Type B pancreatic cell (in vitro differentiated cells): ENCODE measurements at places on chromosomes 3 and 15. TPM values are rescaled to one million over a fixed set of nuclear protein-coding genes. Genes with fewer than 3 reads are reported as not detected.

Gene ADAMTS17
- total RNA-seq, result 18.3 and 23.1 TPM in 2 replicates

Gene ARL14
- total RNA-seq, result 0.53 and 1.9 TPM in 2 replicates

Gene ECE2
- not detected in 2 replicates for total RNA-seq

Gene TLR9
- total RNA-seq, result 0.22 TPM in 1 of 2 replicates, not detected in the other

Gene DPPA2
- 0.36 TPM in 1 of 2 replicates, not detected in the other for total RNA-seq

Gene SLC12A8
- total RNA-seq, result 6.8 and 13.8 TPM in 2 replicates

Gene FBXO40
- not detected in 2 replicates for total RNA-seq

Gene UBAP1L
- 2.6 and 6.0 TPM in 2 replicates for total RNA-seq

Gene LRRIQ4
- not detected in 2 replicates for total RNA-seq

Gene GNAT1
- total RNA-seq, result 0.71 TPM in 1 of 2 replicates, not detected in the other

Gene OR5K2
- not detected in 2 replicates for total RNA-seq

Gene HSPBAP1
- total RNA-seq, result 5.8 and 9.1 TPM in 2 replicates

Gene ADIPOQ
- total RNA-seq, result not detected in 2 replicates

Gene ANKUB1
- 0.82 TPM in 1 of 2 replicates, not detected in the other for total RNA-seq

Gene COL7A1
- 17.6 and 32.3 TPM in 2 replicates for total RNA-seq

Gene SAXO2
- 2.4 and 5.8 TPM in 2 replicates for total RNA-seq

- DNase-seq, result peak; percentile 68
Observed at GRCh38 chr3:25380222-25380739, 47.8 kb upstream of the RARB start.

- peak; percentile 76 for DNase-seq
Observed at GRCh38 chr15:50685976-50686468, 575 bp downstream of the TRPM7 start.

GRCh38 chr15:53861792-53862191 lies 102.3 kb upstream of the WDR72 start:
- no peak for DNase-seq

GRCh38 chr15:77819851-77820728 lies 187.4 kb upstream of the LINGO1 start:
- DNase-seq, result no peak

DNA sequence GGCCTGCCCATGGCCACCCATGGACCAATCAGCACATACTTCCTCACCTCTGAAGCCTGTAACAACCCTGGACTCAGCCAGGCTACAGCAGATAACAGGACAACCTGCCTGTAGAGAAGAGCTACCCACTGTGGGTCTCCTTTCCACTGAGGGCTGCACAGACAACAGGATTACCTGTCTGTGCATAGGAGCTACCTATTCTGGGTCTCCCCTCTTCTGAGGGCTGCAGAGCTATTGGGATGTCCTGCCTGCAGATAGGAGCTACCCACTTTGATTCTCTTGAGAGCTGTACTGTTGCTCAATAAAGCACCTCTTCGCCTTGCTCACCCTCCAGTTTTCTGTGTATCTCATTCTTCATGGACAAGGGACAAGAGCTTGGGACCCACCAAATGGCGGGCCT lies 23.8 kb upstream of the CHST2 start:
- DNase-seq, result no peak

GRCh38 chr3:156036258-156037053 lies 83.9 kb upstream of the KCNAB1 start:
- no peak for DNase-seq

- no peak for DNase-seq
Observed at GRCh38 chr3:11323813-11324212, 51.6 kb downstream of the ATG7 start.

- no peak for DNase-seq
Observed at GRCh38 chr15:73962433-73962832, 29.7 kb downstream of the STOML1 start.

DNA sequence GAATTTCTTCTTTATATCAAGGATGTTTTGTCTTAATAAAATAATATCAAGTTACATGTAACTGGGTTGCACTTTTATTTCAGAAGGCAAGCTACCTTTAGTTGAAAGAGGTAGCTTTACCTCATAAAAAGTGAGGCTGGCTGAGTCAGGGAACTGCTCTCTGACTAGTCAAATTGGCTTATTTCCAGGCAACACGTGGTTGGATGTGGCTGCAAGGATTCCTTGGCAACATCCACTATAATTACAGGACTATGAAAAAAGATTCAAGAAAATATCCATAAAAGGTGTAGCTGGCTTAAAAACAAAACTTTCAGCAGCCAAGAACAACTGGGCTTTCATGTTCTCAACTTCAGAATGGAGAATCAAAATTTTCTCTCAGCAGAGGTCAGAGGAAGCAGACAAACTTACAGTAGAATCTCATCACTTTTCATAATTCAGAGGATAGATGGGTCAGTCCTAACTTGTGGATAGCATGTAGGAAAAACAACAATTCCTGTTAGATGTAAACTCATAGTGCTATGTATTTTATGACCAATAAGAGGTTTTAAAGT lies 779.1 kb downstream of the MECOM start:
- no peak for DNase-seq

- no peak for DNase-seq
Observed at GRCh38 chr3:188150982-188151381, 3.0 kb upstream of the LPP start.

DNA sequence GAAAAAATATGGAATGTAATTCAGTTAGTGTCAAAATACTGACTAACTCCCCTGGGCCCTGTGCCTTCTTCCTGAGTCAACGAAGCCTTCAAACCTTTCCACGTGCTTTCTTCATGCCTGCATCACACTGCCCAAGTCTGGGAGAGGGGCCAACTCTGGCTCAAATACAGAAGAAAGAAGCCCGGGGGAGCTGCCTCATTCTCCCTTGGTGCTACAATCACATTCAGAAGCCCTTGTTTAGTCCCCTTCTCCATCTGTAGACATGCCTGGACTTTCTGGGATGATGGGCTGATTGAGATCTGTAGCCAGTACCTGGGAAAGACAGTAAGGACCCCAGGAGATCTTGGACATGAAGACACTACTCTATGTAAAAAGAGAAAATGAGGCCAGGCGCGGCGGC lies 77.8 kb upstream of the GSK3B start:
- DNase-seq, result peak; percentile 13

- no peak for DNase-seq
Observed at GRCh38 chr3:33537133-33537532, 96.9 kb upstream of the UBP1 start.

DNA sequence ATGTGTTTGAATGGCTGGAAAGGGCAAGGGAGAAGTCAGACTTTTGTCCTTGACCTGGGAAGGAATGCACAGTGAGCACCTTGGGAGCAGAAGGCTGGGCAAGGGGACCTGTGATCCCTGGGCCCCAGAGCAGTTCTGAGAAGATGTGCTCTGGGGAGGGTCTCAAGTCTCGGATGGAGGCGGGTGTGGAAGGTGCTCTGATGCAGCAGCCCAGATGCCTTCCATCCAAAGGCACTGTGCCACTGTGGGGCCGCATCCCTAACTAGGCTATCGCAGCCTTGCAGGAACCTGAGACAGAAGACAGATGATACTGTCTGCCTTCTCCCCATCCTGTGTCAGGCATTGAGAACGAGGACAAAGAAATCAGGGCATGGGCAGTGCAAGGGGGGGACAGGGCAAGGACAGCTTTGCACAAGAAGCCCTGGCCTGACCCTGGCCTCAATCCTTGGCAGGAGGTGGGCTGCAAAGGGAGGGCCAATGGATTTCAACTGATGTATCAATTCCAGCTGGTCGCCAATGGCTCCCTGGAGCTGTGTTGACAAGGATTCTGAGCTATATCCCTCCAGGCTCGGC lies 14.6 kb upstream of the PRKCD start:
- no peak for DNase-seq

DNA sequence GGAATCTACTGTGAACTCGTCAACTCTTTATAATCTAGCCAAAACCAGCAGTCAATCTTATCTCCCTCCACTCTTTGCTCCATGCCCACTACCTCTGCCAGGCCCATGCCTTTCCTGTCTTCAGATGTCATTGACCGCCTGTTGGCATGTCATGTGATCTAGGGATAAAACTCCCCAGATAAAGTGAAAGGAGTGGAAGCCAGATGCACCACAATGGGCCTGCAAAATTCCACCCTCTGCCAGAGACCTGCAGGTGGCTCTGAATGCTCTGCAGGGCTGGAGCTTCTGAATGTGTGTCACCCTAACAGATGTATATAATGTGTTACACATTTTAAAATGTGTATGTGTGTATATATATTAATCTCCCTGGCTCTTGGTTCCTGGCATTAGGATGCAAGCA lies 2.3 kb upstream of the CCR3 start:
- DNase-seq, result no peak

GRCh38 chr3:187639927-187640568 lies 30.1 kb downstream of the SST start:
- DNase-seq, result no peak

DNA sequence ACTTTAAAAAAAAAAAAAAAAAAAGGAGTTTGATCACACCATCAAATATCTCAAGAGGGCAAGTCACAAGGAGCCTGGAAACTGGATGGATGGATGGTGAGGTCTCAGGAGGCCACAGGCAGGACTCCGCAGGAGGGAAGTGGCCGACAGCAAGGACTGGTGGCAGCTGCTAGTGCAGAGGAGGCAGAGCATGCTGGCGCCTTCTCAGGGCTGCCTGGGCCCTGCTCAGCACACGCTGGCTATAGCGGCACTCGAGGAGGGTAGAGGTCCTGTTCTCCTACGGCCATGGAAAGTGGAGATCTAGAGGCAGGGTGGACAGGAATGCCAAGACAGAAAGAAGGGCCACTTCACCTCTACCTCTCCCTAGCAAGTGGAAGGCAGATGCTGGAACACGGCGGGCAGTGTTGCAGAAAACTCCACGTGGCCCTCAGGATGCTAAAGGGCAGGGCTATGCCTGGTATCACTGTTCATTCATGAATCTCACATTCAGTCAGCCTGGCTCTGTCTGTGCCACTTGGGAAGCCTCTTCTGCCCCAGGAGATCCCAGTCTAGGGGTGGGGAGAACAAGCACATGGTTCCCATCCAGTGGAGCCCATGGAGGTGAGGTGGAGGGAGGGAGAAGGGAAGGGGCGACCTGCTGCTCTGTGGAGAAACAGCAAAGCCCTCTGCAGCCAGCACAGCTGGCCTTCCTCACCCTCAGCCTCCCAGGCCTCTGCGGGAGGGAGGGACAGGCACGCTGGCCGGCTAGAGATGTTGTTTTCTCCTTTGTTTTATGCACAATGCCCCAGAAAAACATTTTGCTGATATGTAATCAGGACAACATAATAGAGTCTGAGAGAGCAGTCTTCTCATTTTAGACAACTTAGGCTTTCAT lies 71.0 kb downstream of the OXNAD1 start:
- DNase-seq, result no peak

GRCh38 chr3:46994801-46995731 lies 15.6 kb downstream of the NBEAL2 start:
- no peak for DNase-seq

GRCh38 chr3:61417352-61417751 lies 144.0 kb upstream of the PTPRG start:
- no peak for DNase-seq

GRCh38 chr3:32138545-32139104 lies 32.2 kb downstream of the GPD1L start:
- no peak for DNase-seq

GRCh38 chr3:10998542-10998941 lies 6.0 kb downstream of the SLC6A1 start:
- no peak for DNase-seq

GRCh38 chr3:196192524-196193051 lies 18.6 kb downstream of the ZDHHC19 start:
- no peak for DNase-seq

DNA sequence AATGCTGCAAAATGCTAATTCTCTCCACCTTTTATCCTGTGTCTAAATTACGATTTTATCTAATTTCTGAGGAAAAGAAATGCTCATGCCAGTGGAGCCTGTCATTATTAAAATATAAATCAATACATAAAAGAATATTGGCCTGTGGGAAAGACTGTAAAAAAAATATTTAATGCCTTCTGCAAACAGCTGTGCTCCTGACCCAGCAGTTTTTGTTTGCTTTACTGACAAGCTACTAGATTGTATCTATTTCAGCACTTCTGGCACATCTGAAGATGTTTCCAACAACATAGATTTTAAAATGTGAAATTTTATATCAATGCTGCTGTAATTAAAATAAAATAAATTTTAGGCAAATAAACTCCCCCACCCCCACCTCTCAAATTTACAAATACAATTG lies 493.6 kb upstream of the AGTR1 start:
- DNase-seq, result no peak

DNA sequence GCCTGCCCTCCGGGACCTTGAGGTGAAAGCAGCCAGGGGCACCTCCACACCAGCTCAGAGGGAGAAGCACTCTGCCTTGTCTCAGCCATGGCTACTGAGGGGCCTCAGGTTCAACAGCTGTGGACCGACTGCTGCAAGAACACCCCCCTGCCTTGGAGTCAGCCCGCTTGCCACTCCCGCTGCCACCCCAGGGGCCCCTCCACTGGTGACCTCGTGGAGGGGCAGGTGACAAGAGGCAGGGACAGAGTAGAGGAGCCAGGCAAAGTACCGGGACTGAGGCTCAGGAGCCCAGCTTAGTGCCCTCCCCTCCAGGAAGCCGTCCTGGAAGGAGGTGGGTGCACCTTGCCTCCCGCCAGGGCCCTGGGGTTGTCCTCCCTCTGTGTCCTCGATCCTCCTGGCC lies 79.6 kb upstream of the RPL32 start:
- no peak for DNase-seq

DNA sequence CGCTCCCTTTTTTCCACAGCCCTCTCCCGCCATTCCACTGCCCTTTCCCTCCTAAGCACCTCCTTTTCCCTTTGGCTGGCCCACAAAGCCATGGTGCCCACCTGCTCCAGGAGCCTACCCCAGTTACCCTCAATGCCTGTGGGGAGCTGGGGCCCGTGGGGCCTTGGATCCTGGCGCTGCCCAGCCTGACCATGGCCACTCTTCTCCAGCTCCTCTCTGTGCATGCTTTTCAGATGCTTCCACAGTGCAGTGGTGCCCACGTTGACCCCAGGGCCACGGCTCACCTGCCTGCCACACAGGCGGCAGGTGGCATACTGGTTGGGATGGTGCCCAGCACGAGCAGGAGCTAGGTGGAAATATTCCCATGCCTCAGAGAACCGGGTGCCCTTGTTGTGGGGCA lies 1.5 kb downstream of the ZBED2 start:
- no peak for DNase-seq

DNA sequence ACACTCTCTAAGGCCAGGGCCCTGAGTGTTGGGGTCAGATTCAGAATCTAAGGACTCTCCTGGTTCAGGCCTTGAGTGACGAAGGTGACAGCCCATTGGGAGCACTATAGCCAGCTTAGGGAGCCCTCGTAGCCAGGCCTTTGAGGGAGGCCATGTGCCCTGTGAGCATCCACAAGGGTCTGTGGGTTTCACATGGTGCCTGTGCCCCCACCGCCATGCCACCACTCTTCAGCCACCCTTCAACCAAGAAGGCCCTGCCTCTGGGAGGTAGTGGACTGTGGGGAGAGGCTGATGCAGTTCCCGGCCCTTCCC lies 37.5 kb downstream of the TSPAN3 start:
- DNase-seq, result peak; percentile 58

DNA sequence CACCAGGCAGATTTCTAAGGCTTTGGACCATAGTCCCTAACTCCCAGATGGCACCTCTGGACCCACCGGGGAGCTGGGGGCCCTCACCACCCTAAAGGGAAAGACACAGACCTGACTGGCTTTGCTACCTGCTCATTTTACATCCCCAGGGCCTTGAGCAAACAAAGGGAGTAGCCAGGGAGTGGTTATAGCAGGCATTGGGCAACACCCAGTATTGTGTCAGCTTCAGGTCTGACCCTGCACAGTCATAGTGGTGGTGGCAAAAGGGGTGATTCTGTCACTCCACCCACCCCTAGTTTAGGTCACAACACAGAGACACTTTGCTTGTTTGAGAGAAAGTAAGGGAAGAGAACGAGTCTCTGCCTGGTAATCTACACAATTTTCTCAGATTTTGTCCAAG lies 352.5 kb downstream of the DIPK2A start:
- DNase-seq, result no peak

GRCh38 chr3:57069503-57069902 lies 9.0 kb downstream of the SPATA12 start:
- no peak for DNase-seq
